Right atrium auricular region (tissue), 2 donors: ENCODE measurements at places on chromosomes 5 and 9. TPM values are rescaled to one million over a fixed set of nuclear protein-coding genes. Genes with fewer than 3 reads are reported as not detected.

- H3K36me3 ChIP-seq, result no peaks in the 10 kb centered on the region
- no peaks in the 10 kb centered on the region for H3K4me1 ChIP-seq
- H3K27ac ChIP-seq, result no peak overlapping the region
- no peak for DNase-seq
- H3K27me3 ChIP-seq, result no peaks in the 10 kb centered on the region
Observed at GRCh38 chr5:59528202-59528862, 365.2 kb downstream of the PDE4D start.

Gene ZNF883
- 4.1 TPM for total RNA-seq

DNA sequence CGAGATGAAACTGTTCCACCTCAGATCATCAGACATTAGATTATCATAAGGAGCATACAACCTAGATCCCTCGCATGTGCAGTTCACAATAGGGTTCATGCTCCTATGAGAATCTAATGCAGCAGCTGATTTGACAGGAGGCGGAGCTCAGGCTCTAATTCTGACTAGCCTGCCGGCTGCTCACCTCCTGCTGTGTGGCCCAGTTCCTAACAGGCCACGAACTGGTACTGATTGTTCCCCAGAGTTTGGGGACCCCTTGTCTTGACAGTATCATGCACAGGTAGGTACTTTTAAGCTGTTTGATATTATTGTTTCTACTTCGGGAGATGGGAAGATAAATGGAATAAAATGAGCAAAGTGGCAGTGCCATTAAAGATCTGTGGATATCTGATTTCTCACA lies 66.9 kb downstream of the ZCCHC7 start:
- H3K36me3 ChIP-seq, result peaks cover 5% of the 10 kb centered on the region
- no peak for DNase-seq
- no peaks in the 10 kb centered on the region for H3K4me1 ChIP-seq
- H3K27me3 ChIP-seq, result no peaks in the 10 kb centered on the region
- no peak overlapping the region for H3K27ac ChIP-seq

Gene KIF24
- total RNA-seq, result 0.52 TPM

Gene CCNI2
- not detected for total RNA-seq

Gene NSMF
- 16.2 TPM for total RNA-seq

DNA sequence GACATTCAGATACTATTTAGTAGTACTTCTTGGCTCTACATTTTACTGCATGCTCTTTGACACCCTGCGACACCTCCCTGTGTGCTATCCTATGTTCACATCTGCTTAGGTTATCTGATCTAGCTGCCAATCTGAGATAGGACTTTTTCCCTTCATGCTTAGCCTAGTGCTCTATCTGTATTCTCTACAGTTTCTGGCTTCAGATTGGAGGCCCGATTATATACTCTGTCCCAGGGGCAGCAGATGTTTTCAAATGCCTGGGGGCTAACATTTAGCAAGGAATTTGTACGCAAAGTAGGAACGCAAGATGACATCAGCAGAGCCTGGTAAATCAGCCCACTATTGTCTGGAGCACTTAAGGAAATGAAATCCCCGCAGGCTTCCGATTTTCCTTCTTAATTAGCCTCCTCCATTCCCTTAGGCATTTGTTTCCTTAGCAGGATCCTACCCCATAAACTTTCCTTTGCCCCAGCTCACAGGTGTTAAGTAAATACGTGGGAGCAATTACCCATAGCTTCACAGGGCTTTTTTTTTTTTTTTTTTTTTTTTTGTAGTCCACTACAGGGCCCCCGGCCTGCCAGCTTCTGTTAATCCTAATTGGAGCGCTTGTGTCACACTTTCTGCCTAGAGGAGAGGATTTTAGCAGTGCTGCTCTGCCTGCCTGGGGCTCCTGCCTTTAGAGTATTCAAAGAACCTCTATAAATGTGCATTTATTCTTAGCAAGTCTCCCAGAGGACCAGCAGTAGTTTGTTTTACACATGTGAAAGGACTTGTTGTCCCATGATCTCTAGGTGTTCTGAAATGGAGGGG lies 61.1 kb upstream of the LPAR1 start:
- no peak overlapping the region for H3K27ac ChIP-seq
- H3K27me3 ChIP-seq, result no peaks in the 10 kb centered on the region
- DNase-seq, result no peak
- no peaks in the 10 kb centered on the region for H3K36me3 ChIP-seq
- peaks cover under 1% of the 10 kb centered on the region for H3K4me1 ChIP-seq
- H3K4me3 ChIP-seq, result no peak overlapping the region

DNA sequence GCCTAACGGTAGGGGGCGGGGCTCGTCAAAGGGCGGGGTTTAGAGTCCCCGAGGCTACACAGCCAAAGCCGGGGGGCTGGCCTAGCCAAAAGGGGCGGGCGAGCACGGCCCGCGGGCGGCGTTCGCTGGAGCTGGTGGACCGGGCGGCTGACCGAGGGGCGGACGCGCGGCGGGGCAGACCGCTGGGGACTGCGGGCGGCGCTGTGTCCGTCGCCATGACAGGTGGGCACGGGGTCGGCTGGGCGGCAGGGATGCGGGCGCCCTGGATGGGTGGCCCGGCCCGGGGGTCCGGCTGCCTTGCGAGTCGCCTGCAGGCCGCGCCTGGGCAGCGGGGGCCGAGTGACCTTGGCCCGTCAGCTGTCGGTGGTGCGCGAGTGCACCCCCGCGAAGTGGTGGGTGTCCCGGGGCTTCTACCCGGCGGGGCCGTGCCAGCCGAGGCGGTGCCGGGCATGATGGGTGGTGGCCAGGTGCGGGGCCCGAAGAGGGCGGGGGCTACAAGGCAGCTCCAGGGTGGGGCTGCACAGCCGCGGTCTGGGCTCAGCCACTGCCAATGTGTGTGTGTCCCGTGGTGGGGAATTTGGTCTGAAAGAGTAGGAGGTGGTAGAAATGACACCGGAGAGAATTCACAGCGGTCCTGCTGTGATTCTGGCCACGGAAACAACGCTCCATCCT lies at the start of gene CARD19:
TSS of gene CARD19 (plus strand) at position 87 of the 672 bp plus-strand sequence. CDS start at position 216, 129 bp downstream.
- H3K27ac ChIP-seq, result peak within 1 kb of the TSS; percentile 96
- peak within 1 kb of the TSS; percentile 96 for H3K4me3 ChIP-seq
- H3K36me3 ChIP-seq, result no peaks in the 10 kb centered on the region
- no peaks in the 10 kb centered on the region for H3K27me3 ChIP-seq
- H3K4me1 ChIP-seq, result no peaks in the 10 kb centered on the region

Gene DOCK8
- 9.5 TPM for total RNA-seq

- H3K27me3 ChIP-seq, result no peaks in the 10 kb centered on the region
- H3K27ac ChIP-seq, result peak overlapping the region; percentile 70
- no peak for DNase-seq
- H3K4me1 ChIP-seq, result peaks cover 29% of the 10 kb centered on the region
- no peaks in the 10 kb centered on the region for H3K36me3 ChIP-seq
Observed at GRCh38 chr5:181215997-181216989, 6.8 kb upstream of the TRIM41 start.
